ENCODE measurements at places on chromosomes 2 and 18. TPM values are rescaled to one million over a fixed set of nuclear protein-coding genes. Genes with fewer than 3 reads are reported as not detected.

Gene RBFA
- 59.8 TPM for total RNA-seq

Gene NXPH2
- not detected for total RNA-seq

Gene ARHGEF33
- 0.57 TPM for total RNA-seq

GRCh38 chr2:17736989-17737388 lies 16.6 kb downstream of the SMC6 start:
- no peak for DNase-seq

DNA sequence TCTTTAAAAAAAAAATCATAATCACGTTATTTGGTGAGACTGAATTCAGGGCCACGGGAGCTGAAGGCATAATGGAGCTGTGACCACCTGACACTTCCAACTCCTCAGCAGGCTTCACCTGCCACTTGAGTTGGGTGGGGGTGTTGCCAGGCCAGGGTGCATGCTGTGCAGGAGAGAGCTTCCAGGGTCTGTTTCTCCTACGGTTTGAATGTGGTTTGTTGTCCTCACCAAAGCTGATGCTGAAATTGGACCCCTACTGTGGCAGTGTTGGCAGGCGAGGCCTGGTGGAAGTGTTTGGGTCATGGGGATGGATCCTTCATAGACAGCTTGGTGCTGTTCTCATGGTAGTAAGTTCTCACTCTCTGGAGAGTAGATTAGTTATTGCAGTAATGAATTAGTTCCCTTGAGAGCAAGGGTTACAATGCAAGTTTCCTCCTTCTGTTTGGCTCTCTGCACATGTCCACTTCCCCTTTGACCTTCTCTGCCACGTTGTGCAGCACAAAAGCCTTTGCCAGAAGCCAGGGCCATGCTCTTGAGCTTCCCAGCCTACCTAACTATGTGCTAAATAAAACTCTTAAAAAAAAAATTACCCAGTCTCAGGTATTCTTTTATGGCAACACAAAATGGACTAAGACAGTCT lies 38.3 kb upstream of the ANKRD44 start:
- no peak for DNase-seq
